ENCODE measurements at places on chromosomes 6 and 20.

GRCh38 chr6:18550119-18550518, 163.0 kb downstream of the RNF144B start:
- no peak for DNase-seq

DNA sequence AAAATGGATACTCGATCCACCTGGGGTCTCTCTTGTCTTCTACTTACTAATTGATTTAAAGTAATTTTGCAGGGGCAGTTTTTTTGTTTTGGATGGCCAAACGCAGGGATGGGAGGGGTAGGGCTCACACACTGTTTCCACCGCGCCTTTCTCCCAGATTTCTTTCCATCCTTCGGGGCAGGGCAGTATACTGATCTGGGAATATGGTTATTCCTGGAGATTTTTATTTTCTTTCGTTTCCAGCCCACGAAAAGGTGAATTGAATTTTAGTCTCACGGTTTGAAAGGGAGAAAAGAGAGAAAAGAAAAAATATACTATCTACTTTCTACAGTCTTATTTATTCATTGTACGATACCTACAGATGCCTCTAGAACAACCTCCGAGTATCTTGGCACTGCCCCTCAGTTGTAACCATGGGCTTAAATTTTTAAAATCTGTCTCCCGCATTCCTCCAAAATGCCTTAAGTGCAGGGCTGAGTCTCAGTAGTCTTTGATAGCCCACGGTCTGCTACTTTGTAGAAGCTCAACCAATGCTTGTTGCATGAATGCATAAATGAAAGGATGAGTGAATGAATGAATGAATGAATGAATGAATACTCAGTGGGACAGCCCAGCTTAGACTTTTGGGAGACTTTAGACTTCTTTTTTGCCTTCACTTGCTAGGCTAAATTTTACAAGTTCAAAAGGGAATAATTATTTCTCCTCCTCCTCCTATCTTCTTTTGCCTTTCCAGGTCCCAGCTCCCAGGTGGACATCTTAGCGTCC, 18.1 kb upstream of the TRIM27 start:
- DNase-seq: no peak

DNA sequence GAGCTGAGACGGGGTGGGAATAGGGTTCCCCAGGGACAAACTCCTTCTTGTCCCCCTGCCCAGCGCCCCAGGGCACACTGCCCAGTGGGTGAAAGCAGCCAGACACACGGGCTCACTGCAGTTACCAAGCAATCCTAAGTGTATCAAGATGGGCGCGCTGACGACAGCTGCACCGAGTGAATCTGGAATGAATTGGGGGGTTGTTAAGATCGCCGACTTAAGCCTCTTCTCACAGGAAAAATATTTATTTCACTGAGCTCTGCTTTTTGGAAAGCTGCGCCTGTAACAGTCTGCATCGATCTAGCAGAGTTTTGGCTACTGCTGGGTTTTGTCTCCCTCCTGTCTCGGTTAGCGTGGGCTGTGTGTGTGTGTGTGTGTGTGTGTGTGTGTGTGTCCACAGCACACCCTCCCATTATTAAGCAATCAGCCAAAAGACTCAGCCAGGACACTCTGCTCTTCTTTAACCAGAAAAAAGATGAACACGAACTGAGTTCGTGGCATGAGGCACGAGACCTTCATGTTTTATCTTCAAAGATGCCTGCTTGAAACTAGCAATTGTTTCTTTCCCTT, 35.9 kb downstream of the RIPOR3 start:
- DNase-seq: no peak

DNA sequence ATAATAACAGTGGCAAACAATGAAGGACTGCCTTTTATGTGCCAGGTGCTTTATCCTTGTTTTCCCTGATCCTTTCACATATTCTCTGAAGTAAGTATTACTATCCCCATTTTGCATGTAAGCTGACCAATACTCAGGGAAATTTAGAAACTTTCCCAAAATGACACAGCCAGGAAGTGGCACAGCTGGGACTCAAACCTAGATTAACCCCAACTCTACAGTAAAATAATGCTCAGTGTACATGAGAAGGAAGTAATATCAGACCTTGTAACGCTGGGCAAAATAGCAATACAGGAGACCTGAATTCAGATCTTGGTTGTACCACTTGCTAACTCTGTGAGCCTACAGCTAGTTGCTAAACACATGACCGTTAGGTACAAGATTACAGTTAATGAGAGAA, 26.8 kb upstream of the NRSN1 start:
- no peak for DNase-seq

DNA sequence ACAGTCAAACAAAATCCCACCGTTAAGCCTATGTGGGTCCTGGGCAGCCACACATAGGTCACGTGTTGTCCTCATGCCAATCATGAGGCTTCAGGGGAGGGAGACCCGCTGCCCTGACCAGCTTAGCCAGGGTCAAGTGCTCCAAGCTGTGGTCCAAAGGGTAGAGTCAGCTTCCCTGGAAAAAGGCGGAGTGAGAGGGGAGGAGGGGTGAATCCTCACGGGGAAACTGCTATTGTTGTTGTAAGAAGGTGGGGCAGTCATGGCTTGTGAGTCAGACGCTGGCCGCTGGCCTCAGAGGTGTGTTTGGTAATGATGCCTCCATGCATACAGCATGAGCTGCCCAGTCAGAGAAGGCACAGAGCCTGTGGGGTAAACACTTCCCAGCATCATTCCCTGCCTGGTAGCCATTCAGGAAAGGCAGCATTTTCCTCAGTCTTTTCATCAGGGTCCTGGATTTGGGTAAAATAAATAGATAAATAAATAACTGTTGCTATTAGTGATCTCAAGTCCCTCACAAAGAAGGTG, 8.7 kb downstream of the CST3 start:
- peak; percentile 66 for DNase-seq

DNA sequence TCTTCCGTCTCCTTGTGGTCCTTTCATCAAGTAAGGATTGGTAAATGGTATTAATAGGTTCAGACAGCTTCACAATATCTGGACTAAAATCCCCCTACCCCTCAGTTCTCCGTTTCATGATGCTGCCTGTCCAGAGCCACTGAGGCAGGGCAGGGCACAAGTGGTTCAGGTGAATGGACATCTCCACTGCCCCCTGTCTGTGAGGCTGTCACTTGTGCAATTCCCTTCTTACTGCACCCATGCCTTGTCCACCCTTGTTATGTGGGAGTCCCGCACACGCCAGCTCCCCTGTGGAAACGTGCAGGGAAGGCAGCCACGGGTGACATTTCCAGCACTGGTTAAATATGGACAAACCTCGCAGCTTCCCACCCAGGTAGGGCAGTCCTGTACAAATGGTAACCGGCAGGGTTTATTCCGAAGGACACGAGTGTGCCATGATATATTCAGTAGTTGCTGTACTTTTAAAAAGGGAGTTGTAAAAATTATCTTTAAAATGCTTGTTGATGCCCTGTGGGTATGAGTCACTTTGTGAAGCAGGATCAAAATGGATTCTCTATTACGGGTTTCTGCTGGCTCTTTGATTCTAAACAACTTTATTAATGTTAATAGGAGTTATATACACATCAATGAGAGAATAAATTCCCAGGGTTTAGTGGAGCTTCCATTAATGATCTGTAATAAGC, 73.5 kb downstream of the FYN start:
- DNase-seq: no peak

DNA sequence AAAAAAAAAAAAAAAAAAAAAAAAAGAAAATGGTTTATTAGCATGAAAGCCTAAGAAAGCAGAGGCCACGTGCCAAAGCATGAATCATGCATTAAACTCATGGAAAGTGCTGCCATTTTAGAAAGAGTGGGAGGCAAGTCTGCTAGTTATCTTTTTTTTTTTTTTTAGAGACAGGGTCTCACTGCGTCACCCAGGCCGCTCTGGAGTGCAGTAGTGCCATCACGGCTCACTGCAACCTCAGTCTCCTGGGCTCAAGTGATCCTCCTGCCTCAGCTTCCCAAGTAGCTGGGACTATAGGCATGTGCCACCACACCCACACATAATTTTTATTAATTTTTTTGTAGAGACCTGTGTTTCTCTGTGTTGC, 5.2 kb downstream of the VWA7 start:
- no peak for DNase-seq

- no peak for DNase-seq
Measured at GRCh38 chr6:134093007-134093573, 40.7 kb upstream of the SLC2A12 start.

DNA sequence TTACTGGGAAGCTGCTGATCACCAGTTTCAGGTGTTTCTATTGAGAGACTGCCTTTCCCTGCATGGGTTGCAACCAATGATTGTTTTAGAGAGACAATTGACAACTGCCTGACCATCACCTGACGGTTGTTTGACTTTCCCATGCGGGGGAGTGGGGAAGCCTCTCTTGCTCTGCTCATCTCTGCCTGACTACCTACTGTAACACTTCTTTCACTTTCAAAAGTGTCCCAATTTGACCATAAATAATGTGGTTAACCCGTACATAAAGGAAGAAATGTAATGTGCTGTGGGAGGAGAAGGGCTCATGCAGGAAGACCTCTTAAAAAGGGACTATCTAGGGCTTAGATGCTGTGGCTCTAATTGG, 122.1 kb upstream of the PHACTR1 start:
- no peak for DNase-seq

DNA sequence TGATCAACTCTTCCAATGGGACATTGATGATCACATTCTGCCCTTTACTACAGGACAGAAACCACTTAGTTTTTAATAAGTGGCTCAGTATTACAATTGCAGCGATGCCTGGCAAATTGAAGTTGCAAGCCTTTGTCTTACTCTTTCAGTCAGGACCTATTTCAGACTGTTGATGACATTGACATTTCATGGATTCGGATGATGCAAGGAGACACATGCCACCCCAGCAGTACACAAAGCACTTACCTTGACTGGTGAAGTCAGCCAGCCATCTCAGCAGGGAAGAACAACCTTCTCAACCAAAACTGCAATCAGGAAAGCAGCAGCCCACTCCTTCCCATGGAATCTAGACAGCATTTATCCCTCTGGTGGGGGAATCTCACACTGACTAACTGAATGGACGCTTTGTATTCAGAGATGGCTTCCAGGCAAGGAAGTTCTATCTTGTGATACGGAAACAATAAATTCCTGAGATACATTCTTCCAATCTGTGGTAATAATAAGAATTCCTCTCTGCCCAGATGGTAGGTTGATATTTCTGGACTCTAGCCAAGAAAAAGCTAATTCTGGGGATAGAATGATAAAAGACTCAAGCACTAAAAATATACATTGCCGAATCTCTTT, 24.8 kb downstream of the NFYA start:
- DNase-seq: no peak

DNA sequence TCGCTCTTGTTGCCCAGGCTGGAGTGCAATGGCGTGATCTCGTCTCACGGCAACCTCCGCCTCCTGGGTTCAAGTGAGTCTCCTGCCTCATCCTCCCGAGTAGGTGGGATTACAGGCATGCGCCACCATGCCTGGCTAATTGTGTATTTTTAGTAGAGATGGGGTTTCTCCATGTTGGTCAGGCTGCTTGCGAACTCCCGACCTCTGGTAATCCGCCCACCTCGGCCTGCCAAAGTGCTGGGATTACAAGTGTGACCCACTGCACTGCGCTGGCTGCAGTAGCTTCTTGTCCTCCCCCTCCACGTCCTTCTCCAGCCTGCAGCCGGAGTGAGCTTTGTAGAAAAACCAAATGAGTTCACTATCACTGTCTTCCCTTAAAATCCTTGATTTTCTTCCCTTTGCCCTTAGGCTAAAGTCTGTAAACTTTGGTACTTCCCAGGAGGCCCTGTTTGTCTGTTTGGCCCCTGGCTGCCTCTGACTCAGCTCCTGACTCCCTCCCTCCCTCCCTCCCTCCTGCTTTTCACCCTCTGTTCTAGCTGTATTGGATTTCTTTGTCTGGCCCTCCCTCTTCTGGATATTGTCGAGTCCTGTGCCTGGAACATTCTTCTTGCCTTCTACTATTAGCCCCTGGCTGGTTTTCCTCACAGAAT, 12.9 kb downstream of the PARD6B start:
- peak; percentile 90 for DNase-seq

GRCh38 chr6:113908801-113909200, 51.7 kb downstream of the MARCKS start:
- no peak for DNase-seq

DNA sequence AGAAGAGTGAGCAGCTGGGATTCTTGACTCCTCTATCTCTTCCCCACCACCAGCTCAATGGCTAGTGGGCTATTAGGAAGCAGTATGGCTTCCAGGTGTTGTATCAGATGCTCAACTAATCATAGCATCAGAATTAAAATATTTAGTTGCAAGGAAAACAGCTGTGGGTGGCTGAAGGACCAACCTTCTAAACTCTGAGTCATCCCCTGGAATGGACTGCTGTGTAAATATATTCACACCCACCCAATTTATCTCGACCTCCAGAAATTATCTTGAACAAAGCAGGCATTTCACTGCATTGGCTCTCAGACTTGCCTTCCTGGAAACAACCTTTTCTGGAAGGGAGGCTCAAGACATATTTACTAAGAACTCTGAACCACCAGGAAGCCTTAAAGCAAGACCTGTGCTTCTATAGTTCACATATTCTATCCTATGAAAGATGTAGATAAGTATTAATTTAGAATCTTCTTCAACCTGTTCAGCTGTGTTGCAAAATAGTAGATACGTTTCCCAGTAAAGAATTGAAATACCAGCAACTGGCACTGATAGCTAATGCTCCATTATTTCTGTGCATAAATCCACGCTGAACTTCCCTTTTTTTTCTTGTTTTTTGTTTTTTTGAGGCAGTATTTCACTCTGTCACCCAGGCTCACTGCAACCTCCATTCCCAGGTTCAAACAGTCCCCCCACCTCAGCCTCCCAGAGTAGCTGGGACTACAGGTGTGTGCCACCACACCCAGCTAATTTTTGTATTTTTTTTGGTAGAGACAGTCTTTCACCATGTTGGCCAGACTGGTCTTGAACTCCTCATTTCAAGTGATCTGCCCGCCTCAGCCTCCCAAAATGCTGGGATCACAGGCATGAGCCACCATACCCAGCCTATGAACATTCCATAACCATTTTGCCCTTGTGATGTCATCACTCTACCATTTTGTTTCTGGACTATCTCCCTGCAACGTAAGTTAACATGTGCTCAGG, 56.9 kb upstream of the CD2AP start:
- no peak for DNase-seq

DNA sequence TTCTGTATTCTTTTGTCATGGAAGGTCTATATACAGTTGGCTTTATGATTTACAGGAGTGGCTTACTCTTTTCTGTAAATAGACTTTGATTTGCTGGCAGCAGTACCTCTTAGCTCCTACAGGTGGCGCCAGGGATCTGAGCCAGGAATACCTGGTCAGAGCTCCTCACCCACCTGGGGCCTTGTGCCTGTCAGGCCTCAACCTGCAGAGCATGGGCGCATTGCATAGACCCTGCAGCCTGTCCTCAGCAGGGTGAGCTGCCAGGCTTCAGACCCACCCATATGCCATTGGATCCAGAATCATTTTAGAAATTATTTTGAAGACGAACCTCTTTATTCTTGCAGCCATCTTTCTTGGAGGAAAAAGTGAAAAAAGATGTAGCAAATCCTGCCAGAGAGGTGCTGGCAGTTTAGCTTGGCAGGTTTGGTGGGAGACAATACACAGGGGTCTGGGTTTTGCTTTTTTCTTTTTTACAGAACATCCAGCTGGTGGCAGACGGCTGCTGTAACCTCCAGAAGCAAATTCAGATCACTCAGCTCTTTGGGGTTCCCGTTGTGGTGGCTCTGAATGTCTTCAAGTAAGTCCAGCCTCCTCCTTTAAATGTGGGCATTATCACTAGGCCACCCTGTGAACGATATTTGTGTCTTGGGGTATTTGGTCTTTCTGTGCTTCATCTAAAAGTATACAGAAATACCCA, 149.1 kb downstream of the MTHFD1L start:
- peak; percentile 74 for DNase-seq
